ENCODE measurements at places on chromosomes 7 and 10.
A peak's percentile ranks its signal among the peaks of the same experiment; 100 is the strongest.

DNA sequence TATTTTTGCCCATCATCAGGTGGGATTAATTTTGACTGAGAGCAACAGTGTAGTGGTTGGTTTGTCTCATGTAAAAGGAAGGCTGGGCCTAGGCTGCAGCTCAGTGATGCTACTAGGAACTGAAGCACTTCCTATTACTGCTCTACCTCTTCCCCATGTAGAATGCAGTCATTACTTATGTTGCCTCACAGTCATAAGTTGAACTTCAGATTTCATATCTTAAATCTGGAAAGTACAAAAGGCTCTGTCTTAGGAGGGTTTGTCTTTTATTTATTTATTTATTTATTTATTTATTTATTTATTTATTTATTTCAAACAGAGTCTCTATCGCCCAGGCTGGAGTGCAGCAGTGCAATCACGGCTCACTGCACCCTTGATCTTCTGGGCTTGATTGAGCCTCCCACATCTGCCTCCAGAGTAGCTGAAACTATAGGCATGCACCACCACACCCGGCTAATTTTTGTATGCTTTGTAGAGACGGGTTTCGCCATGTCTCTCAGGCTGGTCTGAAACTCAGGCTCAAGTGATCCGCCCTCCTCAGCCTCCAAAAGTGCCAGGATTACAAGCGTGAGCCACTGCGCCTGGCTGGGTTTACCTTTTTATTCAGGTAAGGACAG lies 721.7 kb upstream of the GALNT17 start:
- no peak for DNase-seq

DNA sequence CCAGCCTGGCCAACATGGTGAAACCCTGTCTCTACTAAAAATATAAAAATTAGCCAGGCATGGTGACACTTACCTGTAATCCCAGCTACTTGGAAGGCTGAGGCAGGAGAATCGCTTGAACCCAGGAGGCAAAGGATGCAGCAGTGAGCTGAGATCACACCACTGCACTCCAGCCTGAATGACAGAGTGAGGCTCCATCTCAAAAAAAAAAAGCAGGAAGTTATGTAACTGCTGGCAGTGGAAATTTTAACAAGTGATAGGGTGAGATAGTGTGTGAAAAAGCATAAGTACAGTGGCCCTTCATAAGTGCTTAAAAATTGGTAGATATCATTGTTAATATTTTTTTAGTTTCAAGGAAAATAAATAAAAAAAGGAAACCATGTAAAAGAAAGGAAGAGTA lies 12.3 kb downstream of the AKR1C3 start:
- no peak for DNase-seq

GRCh38 chr7:107993891-107994291 lies 9.1 kb downstream of the LAMB1 start:
- DNase-seq = no peak

GRCh38 chr10:6342096-6342685 lies 139.5 kb downstream of the PFKFB3 start:
- no peak for DNase-seq

GRCh38 chr7:79529214-79529880 lies 75.9 kb upstream of the MAGI2 start:
- no peak for DNase-seq

DNA sequence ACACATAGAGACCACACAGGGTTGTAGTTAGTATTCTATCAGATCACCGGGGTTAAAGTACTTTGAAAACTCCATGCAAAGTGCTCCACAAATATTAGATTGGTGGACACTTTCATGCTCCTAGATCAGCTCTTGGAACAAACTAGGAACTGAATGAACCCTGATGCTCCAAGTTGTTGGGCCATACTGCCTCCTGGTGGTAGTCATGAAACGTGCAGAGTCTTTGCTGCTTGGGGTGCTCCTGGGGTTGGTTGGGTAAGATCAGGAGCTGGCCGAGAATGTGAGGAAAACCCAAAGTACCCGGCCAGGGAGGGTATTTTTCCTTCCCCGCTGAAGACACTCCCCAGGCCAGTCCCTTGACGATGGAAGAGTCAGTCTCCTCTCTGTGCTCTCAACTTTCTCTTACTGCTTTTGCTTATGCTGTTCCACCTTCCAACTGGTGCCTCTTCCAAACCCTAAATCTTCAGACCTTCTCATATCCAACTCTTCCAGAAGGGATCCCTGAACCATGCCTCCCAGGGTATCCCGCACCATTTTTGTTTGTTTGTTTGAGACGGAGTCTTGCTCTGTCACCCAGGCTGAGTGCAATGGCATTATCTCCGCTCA lies 918 bp upstream of the RPEL1 start:
- DNase-seq = no peak

DNA sequence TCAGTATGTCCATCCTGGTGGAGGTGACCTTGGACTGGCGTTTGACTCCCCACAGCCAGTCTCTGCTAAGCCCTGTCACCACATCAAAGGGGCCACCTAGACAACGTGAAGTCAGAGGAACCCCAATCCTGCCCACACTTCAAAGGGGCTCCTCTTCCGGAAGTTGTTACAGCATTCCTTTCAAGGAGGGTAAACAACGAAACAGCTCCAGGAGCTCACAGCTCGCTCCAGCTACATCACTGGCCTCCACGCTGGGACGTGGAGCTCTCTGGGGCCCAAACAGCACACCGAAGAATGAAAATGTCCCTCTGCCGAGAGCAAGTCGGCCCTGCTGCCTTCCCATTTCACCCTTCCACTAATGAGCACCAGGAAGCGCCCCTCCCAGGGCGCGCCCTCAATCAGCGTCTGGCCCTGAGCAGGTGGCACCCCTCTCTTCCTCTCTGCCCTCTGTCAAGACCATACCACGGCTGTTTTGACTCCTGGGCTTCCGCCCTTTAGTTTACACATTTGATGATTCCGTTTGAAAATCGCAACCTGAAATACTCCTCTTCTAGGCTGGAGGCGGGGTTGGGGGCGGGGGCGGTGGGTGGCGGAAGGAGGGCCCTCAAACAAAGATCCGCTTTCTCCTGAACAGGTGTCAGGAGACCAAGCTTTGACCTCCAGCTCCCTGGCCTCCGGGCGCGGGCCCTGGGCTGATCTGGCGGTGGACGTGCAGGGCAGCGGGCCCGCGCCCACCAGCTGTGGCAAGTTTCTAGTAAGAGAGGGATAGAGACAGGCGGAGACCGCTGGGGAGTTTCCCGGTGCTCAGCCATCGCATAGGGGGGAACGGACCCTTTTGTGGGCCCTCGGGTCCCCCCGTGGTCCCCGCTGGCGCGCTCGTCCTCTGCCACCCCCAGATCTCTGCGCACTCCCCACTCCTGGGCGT lies 53.1 kb upstream of the KDM7A start:
- DNase-seq = no peak

GRCh38 chr7:151689196-151689971 lies 169.7 kb upstream of the RHEB start:
- no peak for DNase-seq

DNA sequence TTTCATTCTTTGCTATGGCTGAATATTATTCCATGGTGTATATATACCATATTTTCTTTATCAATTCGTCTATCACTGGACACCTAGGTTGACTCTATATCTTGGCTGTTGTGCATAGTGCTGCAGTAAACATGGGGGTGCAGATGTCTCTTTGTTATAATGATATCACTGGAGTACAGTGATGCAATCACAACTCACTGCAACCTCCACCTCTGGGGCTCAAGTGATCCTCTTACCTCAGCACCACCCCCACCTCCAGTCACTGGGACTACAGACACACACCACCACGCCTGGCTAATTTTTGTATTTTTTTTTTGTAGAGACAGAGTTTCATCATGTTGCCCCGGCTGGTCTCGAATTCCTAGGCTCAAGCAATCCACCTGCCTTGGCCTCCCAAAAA lies 15.6 kb downstream of the KLHL7 start:
- DNase-seq = no peak

DNA sequence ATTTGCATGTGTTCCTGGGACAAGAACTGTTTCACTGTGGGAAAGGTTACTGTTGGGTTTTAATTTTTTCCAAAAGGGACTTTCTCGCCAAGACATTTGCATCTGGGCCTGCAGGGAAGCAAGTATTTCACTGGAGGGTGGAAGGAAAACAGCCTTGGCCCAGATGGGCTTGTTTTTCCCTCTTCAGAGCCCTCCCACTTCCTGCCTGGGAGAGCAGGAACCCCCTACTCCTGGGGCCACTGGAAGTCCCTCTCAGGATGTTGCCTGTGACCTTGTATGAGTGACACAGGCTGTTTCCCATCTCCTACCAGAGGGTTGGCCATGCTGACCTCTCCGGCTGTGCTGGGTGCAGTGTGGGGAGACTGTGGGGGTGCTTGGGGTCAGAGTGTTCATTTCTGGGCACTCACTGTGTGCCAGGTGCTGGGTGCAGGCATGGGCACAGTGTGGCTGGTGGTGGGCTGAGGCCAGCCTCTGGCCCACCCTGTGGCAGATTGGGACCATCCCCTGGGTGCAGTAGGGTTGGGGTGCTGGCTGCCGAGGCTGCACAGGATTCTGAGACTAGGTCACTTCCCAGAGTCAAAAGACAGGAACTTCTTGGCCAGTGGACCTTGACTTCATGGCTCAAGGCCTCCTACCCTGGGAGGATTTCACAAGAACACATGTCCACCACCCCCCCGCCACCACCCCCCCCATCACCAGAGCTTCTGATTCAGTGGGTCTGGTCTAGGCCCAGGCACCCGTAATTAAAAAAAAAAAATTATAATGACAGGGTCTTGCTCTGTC lies 10.2 kb downstream of the TSPAN15 start:
- no peak for DNase-seq

- no peak for DNase-seq
Measured at GRCh38 chr7:142873281-142873784, 12.2 kb downstream of the TRPV6 start.

GRCh38 chr10:63128443-63128842 lies 4.7 kb upstream of the NRBF2 start:
- DNase-seq = peak; percentile 36

DNA sequence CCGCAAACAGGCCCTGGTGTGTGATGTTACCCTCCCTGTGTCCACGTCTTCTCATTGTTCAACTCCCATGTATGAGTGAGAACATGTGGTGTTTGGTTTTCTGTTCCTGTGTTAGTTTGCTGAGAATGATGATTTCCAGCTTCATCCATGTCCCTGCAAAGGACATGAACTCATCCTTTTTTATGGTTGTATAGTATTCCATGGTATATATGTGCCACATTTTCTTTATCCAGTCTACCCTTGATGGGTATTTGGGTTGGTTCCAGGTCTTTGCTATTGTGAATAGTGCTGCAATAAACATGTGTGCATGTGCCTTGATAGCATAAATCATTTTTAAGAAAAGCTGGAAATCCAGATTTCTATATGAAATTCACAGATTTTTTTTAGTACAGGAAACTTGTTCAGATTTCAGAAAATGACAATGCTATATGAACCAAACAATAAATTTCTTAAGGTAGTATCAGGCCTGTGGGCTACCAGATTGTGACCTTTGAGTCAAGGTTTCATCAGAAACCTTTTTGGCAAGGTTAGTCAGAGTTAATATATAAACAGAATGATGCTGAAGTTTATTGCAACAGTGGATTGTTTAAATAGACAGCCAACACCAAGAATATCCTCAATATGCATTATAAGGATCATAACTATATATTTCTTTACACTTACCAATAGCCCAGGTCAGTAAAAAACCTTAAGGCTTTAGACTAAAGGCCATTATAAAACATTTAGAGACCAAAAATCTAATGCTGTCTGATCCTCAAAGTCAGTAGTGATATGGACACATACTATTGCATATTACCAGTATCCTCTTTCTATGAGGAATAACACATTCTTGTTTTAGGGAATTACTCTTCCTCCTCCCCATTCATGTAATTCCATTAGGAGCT lies 68.7 kb upstream of the PAPSS2 start:
- DNase-seq = no peak

DNA sequence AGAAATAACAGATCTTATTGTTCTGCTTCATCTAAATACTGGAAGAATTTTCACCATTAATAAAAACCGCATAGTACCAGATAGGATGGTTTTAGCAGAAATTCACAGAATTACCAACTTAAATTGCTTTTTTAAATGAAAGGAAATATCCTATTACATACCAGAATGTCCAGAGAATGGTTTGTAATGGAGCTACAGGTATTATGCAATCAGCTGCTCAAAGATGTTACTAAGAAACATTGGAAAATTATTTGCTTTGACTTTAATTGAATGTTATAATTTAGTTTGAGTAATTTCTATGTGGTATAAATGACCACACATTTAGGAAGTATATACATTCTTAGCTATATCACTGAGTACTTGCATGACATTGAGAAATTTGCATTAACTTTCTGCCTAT lies 338.3 kb downstream of the ETV1 start:
- DNase-seq = no peak

GRCh38 chr7:152492952-152493351 lies 57.1 kb upstream of the KMT2C start:
- DNase-seq = no peak

DNA sequence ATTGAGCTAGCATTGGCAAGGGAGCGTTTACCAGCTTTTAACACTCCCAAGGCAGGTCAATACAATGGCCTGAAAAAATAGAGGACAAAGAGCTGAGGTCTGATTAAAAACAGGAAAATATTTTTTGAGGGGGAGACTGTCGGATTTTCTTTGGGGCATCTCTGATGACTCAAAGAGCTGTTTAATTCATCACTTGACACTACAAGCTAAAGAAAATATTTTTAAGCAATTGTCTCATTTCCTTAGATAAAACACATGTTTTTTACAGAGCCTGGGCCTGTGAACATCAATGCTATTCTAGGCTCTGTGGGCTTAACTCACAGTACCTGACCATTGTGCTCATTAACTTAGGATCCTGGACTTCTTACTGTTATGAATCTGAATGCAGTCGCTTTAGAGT lies 100.8 kb downstream of the NRP1 start:
- no peak for DNase-seq

DNA sequence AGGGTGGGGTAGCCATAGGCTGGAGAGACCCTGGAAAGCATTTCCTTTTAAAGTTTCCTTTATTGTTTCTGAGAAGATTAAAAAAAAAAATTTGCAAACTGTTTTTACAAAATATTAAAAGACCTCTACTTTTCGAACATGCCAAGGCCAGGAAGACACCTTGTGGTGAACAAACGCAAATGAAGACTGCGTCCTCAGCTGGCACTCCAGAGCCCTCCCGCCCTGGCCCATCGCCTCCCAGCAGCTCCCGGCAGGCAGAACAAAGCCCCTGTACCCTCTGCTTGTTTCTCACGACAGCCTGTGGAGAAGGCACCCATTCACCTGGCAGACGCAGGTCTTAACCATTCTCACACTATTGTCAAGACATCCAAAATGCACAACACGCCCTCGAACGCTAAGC lies 56.4 kb downstream of the ESYT2 start:
- DNase-seq = no peak

DNA sequence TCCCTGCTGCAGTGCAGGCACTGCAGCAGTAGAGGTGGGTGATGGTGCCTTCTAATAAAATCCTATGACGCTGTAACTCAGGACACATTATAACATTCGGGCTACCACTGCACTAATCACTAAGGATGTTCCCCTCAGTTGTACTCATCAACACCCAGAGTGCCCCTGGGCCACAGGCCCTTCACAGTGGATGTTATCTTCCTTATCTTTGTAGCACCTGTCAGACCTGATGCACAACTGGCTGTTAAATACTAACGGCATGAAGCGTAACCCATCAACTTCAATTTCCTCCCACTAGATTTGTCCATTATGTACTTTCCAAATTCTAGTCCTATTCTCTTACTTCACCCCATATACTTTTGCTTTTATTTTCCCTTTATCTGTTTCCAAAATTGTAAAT lies 66.3 kb downstream of the PARD3 start:
- no peak for DNase-seq
